Ovary (tissue), 10 donors: ENCODE measurements at places on chromosomes 1 and 21. TPM values are rescaled to one million over a fixed set of nuclear protein-coding genes. Genes with fewer than 3 reads are reported as not detected.
A peak's percentile ranks its signal among the peaks of the same experiment; 100 is the strongest.

CRYAA gene
- not detected for total RNA-seq

AMY1C gene
- not detected for total RNA-seq

DNA sequence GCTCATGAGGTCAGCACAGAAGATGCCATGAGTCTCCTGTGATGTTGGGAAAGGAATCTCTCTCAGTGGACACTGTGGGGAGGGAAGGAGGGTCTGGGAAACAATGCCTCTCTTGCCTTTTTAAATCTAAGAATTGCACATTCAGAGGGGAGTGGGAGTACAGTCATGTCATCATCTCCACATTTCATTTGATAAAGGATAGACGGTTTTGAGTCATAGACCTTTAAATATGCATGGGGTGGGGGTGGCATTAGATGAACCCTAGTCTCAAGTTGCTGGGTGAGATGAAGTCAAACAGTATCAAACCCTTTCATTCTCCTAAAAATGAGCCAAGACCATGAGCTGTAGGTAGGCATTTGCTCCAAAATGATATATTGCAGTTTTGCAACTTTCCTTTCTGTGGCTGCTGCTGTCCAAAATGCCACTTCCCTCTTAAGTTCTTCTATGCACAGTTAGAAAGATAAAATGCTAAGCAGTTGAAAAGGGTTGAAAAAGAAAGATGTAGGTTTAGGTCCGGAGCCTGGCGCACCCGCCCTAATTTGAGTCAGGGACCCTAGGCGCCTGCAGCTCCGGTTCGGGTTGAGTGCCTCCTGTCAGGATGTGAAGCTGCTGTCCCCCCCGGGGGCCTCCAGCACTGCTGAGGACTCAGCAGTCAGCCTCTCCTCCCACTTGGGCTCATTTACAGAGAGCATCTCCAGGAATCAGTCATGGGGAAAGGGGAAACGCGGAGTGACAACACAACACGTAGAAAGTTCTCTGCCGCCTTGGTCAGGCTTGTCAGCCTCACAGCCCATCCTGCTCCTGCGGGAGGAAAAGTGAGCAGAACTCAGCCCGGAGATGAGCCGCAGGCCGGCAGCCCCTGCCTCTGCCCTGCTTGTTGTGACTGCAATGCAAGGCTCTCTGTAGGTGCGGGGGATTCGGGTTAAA, 479.3 kb upstream of the RUNX1 start:
- peak; percentile 24 for DNase-seq

DNA sequence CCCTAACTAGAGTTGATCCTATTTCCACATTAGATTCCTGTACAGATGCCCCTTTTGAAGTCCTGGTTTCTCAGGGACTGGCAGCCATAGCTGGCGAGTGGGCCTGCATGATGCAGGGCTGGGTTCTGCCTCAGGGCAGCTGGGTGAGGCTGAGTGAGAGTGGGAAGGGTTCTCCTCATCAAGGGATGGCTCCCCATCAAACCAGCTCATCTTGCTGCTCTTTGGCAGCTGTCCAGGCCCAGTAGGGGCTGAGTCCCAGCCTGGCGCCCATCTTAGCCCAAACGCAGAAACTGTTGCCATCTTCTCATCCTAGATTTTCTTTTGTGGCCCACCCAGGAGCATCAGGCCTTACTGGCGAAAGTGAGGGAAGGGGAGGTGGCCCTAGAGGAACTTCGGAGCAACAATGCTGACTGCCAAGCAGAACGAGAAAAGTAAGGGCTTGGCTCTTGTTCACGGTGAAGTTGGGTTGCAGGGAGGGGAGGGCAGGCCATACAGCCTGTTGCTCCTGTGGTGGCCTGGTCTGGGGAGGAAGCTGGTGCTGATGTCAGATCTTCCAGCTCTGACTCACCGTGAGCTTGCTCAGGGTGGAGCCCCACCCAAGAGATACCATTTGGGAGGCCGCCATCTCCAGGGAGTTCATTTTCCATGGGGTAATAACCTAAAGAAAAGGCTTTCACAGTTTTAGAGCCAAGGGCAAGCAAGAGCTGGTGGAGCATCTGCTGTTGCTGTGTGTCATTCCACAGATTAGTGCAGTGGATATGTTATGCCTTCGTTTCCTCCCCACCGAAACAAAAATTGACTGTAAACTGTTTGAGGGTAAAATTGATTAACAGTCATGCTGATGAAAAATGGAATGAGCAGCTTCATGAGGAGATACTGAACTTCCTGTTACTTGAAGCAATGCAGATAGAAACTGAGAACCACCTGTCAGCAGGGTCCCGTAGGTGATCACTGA, 34.7 kb downstream of the TUFT1 start:
- DNase-seq, result no peak

TTC22 gene
- 1.2 TPM for total RNA-seq

DNA sequence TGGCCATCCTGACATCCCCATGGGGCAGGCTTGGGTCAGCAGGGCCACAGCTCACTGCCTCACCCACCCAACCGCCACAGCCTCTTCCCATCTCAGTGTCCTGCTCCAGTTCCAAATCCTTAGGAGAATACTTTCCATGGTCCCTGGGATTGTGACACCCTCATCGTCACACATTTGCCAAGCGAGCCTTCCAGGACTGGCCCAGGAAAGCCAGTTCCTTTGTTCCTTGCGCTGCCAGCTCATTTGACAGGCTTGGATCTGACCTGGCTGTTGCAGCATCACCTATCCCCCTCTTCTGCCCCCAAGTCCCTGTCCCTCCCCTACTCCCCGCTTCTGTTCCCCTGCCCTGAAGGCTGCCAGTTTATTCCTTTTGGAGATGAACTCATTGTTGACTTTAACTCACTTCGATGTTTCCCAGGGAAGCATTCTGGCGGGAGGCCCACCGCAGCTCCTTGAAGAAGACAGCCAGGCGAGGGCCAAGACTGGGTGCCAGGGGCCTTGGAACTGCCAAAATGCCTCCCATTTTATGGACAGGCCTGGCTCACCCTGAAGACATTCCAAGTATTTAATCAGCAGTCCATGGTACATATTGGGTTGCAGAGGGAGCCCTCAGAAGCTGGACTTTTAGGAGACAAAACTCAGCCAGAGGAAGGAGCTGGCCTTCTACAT, 10.2 kb upstream of the GNL2 start:
- no peak for DNase-seq

DENND2C gene
- total RNA-seq, result 2.6 TPM

MAB21L3 gene
- total RNA-seq, result not detected

ITLN2 gene
- 2.1 TPM for total RNA-seq

DNA sequence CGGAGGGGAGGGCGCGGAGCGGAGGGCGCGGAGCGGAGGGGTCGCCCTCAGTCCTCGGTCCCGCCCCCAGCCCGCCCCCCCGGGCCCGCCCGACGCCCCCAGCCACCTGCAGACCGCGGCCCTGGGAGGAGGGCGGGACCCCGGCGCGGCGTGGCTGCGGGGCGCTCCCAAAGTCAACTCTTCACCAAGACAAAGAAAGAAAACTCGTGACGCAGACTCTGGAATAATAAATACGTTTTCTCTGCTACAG, 1.2 kb downstream of the HES4 start:
- DNase-seq, result no peak

AGT gene
- total RNA-seq, result 0.60 TPM

DNA sequence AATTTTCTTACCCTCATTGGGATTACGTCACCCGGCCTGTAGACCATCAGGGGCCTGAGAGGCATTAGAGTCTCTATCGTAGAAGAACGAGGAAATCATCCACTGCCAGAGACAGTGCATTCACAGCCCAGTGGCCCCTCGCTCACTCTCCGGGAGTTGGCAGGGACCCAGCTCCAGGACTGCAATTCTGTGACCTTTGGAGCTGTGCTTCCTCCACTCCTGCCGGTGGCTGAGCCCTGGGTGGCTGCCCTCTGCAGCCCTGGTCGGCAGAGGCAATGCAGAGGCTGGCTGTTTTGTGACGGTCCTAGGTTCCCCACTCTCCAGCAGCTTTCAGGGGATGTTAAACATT, 12.7 kb downstream of the SLC37A1 start:
- DNase-seq, result peak; percentile 60

DNA sequence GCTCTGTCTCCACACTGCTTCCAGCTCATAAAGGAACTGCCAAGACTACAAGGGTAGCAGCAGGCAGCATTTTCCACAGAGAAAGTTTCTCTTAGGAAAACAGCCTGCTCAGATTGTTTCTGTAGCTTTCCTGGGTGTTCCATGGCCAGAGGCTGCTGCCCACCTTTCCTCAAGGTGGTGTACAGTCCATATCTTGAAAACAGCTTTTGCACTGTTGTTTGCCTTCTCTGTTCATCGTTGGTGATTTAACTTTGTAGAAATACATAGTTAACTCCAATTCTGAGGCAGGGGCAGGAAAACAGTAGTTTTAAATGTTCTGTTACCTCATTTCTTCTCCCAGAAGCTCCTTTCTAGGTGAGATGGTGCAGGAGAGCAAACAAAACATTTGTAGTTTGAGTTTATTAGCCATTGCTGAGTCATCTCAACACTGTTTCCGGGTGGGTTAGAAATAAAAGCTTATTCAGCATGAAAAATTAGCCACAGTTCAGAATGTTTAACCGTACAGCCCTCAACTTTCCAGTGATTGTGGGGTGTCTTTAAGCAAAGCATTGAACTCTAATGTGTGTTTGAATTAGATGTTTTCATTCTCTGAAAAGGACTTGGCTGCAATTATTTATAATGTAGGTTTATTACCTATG, 41.7 kb downstream of the DIP2A start:
- DNase-seq, result no peak

RGS8 gene
- total RNA-seq, result 0.15 TPM

DNA sequence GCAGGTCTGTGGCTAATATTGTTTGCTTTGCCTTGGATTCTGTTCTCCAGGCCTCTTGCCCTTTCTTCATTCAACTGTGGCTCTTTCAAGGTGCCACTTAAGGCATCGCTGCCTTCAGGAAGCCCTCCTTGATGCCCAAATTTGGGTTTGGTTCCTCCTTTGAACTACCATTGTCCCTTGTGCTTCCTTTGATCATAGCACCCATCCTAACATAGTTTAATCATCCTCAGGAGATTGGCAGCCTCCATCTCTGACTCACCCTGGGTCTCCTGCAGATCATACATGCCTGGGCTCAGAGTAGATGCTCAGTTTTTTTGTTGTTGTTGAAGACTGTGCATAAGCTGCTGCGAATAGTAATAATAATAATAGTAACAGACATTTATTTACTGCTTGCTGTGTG, 54.4 kb upstream of the ACOT11 start:
- no peak for DNase-seq

DNA sequence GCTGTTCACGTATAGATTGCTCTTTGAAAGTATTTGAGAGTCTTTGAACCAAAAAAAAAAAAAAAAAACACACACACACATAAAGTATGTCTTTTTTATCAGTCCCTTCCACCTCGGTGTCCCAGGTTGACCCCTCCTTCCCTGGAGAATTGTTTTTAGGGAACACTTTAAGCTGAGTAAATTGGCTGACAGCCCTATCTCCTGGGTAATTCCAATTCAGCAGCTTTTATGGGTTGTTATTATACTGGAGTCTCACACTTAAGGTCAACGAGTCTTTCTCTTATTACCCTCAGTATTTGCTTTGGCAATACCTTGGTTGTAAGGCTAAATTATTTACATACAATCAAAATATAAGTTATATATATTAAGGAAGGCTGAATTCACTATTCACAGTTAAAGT, 69.4 kb downstream of the SLC30A10 start:
- DNase-seq, result no peak

DNA sequence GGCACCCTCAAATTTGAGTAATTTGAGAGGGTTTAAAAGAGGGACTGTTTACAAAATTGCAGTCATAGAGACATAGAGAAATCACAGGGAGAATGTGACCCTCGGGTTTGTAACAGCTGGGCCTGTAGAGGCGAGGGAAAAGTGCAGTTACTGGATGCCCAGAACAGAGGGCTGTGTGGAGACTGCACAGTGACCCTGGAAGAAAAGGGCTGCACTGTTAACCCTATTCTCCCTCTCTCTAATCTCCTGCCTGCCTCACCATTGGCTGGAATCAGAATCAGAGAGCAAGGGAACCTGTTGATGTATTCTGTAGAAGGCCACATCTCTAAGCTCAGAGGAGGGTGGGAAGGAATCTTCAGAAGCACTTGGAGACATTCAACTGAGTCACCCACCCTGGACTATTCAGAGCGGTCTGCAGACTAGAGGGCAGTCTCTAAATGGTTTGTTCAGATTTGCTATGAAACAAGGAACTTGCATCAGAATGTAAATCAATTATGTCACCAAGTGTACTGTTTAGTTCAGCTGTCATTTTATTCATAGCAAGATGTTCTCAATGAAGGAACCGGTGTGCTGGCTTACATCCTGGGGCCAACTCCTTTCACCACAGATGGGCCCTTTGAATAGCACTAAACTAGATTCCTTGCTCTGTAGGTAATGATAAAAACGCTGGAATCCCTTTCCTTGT, 132.2 kb upstream of the HOOK1 start:
- no peak for DNase-seq

DNA sequence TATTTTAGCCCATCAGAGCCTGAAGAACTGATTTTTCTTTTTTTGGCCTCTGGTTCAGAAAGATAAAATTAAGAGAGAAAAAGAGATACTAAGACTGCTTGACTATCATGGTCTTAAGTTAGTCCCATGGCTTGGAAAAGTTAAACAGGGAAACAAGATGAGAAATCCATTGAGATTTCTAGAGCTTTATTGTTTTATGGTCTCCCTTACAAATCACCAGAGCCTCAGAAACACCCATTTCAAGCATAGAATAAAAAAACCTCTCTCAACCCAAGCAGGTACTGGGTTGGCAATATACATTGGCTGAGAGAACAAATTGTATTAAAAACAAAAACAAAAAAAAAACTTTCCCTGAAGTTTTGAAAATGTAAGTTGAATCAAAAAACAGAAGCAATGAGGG, 3.9 kb downstream of the SELE start:
- DNase-seq, result no peak

GRCh38 chr1:174008979-174009378, 13.2 kb downstream of the RC3H1 start:
- DNase-seq, result no peak

EFCAB7 gene
- 26.3 TPM for total RNA-seq
